Gastrocnemius medialis (tissue), 4 donors: ENCODE measurements at places on chromosomes 2 and 18.

DNA sequence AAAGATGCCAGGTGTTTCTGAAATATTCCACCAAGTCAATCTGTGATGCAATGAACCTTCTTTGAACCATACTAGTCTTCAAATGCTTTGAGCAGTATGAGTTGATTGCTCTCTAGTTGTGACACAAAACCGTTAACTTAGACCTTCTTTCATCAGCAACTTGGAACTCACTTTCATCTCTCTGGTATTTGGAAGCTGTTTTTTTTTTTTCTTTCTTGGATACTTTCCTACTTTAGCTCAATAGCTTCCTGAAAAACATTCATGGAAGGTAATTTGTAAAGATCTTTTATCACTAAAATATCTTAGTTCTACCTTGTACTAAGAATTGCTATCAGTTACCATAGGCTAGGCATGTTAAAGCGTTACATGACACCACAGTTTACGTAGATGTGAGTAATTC is 1071.9 kb upstream of the CHAC2 start:
- no peak for DNase-seq

GRCh38 chr2:106631281-106631680 is 144.1 kb downstream of the CD8B2 start:
- DNase-seq: no peak

- DNase-seq: no peak
Observed at GRCh38 chr2:82491591-82491990, 1967.5 kb downstream of the SUCLG1 start.

DNA sequence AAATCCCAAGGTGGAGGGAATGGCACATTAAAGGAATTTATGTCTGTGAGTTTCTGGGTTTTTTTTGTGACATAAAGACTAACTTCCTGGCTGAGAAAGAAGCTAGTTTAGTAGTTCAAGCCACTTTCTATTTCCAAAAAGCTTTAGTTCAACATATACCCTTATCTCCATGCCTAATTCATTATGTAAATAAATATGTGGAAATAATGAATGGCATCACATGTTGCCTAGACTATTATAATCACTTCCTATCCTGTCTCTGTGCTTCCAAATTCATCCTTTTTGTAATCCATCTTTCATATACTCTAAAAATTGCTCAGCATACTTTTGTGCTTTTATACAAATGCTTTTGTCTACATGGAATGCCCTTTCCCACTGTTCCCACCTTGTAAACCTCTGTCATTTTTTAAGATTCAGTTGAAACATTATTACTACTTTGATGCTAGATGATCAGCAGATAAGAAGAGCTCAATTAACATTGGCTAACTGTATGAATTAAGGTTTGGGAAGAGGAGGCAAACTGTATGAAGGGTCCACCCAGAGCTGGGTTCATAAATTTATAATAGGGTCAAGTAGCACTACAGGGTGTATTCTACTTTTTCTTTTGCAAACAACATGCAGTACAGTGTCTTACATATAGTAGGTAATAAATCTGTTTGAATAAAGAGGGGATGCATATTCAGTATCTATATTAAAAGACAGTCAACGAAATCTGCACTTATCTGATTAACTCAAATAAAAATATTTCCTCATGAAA is 61.7 kb upstream of the MTIF2 start:
- no peak for DNase-seq

GRCh38 chr2:72144274-72144631 is 3.4 kb downstream of the CYP26B1 start:
- peak; percentile 24 for DNase-seq

- no peak for DNase-seq
Observed at GRCh38 chr2:37928377-37928776, 3.3 kb downstream of the RMDN2 start.

DNA sequence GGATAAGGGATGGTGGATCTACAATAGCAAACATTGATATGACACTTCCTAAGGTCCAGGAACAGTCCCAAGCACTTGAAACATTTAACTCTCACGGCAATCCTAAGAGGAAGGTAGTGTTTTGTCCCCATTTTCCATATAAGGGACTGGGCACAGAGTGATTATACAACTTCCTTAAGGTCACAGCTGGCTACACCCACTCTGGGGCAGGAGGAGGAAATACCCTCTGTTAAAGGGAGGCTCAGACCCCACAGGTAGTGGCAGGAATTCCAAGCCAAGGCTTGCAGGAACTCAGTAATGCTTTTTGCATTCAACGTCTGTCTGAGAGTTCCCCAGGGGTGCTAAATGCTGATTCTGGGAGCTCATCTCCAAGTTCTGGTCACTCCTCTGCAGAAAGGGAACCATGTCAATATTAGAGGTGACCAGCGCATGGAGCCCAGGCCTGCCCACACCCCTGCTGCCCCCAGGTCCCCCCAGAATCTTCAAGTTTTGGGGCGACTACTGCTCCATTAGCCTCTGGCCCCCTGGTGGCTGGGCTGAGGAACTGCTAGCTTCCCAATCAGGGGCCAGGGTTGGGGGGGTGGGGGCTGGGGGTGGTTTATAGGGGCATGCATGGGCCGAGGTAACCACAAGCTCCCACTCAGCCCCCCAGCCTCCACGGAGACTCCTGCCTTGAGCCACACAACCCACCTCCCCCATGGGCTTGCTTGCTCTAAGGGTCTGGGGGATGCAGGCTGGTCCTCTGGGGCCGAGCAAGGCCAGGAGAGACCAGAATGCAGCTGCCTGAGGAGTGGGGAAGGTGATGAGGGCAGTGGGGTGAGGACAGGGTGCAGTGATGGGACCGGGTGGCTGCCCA is 11.1 kb downstream of the OBSL1 start:
- DNase-seq: no peak

DNA sequence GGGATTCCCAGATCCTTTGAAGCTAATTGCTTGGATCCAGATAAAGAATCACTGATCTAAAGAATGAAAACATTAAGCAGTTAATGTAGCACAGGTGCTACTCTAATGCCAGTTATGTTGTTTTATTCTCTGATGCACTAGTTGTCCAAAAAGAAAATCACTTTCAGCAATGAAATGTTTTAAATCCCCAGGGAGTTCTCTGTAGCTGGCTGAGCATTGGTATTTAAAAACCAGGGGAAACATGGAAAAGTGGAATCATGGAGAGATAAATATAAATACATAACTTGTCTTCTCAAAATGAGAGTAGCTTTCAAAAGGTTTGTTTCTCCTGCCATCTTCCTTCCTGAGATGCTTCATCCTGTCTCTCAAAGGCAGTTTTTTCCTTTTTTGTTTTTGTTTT is 37.7 kb downstream of the CD302 start:
- no peak for DNase-seq

- DNase-seq: no peak
Observed at GRCh38 chr2:240400371-240401161, 34.9 kb upstream of the GPC1 start.

GRCh38 chr2:210839450-210839849 is 283.1 kb downstream of the CPS1 start:
- no peak for DNase-seq

GRCh38 chr2:8566774-8567468 is 114.9 kb upstream of the ID2 start:
- DNase-seq: no peak

GRCh38 chr2:148430101-148430500 is 214.4 kb upstream of the EPC2 start:
- DNase-seq: no peak
